ENCODE measurements at places on chromosomes 11 and 22.

DNA sequence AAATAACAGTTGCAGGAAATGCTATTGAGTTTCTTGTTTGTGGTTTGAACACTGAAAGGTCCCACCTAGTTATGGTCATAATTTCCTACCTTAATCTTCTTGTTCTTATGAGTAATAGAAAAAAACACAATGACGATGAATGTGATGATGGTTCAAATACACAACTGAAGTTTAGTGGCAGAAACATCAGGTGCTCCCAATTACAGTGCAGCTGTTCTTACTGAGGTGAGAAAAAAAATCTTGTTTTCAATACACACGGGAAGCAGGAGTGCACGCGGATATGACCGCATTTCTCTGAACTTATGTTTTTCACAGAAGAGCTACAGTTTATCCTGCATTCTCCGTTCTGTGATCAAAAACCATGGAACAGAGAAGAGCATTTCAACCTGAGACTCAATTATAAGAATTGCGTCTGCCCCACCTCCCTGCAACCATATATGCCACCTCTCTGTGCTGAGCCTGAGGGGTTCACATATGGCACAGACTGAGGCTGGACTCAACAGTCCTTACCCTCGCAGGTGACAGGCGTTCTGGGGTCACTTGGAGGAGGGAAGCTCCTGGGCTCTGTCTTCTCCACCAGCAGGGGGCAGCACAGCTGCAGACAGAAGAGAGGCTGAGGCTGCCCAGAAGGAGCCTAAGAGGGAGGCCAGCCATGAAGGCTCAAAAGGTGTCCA is 99.7 kb upstream of the IGLL5 start:
- peak; percentile 43 for DNase-seq

DNA sequence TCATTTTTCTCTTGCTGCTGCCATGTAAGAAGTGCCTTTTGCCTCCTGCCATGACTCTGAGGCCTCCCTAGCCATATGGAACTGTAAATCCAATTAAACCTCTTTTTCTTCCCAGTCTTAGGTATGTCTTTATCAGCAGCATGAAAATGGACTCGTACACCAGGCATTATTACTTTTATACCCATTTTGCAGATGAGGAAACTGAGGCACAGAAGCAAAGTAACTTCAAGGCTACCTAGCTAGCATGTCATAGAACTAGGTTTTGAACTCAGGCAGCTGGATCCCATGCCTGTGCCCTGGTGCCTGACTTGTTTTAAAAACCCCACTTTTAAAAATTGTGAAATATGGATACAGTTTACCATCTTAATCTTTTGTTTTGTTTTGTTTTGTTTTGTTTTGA is 25.8 kb downstream of the KIAA1671 start:
- no peak for DNase-seq

DNA sequence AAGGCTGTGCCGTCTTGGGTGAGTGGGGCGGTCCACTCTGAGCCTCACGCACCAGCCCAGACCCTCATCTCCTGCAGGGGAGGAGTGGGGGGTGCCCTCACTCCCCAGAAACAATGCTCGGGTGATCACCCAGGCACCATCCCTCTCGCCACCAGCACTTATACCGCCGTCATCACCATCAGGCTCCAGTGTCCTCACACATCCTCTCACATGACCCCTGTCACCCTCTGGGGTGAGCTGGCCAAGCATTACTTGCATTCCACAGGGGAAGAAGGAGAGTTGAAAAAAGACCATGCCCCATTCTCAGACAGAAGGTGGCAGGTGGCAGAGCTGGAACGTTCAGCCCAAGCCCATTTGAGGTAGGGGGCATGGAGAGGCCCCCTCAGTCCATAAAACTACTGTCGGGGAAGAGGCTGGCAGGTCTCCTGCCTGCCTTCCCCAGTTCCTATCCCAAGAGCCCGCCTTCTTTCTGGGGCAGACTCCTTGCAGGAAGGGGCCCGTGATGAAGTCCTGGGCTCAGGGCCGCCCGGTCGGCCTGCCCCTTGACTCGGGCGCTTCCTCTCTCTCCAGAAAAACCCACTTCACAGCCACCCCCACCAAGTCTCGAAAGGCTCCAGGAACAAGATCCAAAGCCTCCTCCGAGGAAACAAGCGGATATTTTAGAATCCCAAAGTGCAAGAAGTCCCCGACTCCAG is 153.3 kb downstream of the DSCAML1 start:
- DNase-seq, result no peak

- DNase-seq, result no peak
Observed at GRCh38 chr11:65262381-65262680, 569 bp downstream of the POLA2 start.

GRCh38 chr11:134276396-134277182 is 410 bp downstream of the GLB1L3 start:
- DNase-seq, result no peak

- no peak for DNase-seq
Observed at GRCh38 chr11:57536947-57537619, at the start of gene SMTNL1. Gene SMTNL1 (plus strand): TSS chr11:57537595. CDS start chr11:57542643, 5,048 bp downstream.

GRCh38 chr22:42214633-42215415 is 55.6 kb downstream of the TCF20 start:
- DNase-seq, result no peak

- no peak for DNase-seq
Observed at GRCh38 chr11:46360878-46361277, 13.6 kb downstream of the DGKZ start.

GRCh38 chr11:72239849-72240460 is 4.0 kb downstream of the PHOX2A start:
- no peak for DNase-seq

GRCh38 chr22:18029686-18030267 is 5.4 kb upstream of the MICAL3 start:
- no peak for DNase-seq

GRCh38 chr22:20651286-20651685 is 122.6 kb upstream of the SERPIND1 start:
- DNase-seq, result no peak

DNA sequence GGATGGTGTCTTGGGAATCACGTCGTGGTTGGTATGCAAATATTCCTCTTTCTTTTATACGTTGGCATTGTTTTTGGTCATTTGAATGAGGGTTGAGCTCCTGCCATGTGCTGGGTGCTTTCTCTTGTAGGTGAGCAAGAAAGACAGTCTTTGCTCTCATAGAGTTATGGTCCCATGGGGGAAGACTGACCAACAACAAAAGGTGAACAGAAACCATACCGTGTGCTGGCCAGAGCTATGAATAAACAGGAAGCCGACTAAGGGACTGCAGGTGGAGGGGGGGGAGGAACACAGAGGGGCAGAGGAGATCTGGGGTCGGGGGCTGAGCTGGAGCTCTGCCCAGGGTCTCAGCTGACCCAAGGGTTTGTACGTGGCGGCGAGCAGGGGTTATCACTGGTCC is 245.3 kb downstream of the CTTN start:
- DNase-seq, result no peak

GRCh38 chr11:56522008-56522407 is 21.0 kb downstream of the OR5M11 start:
- DNase-seq, result no peak

DNA sequence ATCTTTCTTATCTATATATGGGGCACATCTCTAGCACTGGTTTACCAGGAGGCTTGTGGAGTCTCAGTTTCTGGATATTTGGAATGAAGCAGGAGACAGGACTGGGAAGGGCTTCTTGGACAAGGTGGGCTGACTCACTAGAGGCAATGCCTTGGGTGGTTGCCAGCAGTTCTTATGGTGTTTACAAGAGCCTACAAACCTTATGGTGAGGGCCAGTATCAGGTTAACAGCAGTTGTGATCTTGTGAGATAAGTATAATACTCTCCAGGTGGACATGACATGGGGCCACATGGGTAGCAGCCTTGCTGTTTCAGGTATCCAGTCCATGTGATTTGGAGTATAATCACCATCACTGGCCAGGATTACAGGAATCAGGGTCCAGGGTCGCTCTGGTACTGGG is 10.2 kb downstream of the FUT4 start:
- no peak for DNase-seq

DNA sequence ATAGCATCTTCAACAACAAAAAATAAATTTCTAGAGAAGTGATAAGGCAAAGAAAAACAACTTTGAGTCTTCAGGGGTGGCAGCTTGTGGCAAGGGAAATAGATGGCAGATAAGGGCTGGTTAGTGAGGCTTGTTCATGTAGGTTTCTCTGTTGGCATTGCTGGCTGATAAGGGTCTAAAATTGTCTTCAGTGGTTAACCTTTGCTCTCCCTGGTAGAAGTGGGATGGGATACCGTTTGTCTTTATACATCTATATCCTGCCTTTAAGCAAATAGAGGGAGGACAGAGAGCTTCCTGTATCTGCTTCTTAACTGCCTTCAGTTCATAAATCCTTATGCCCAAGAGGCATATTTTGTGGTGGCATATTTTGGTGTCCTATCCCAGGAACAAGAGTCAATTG is 57.1 kb downstream of the TRAF6 start:
- DNase-seq, result no peak

- no peak for DNase-seq
Observed at GRCh38 chr11:133745791-133746190, 99.5 kb downstream of the SPATA19 start.

DNA sequence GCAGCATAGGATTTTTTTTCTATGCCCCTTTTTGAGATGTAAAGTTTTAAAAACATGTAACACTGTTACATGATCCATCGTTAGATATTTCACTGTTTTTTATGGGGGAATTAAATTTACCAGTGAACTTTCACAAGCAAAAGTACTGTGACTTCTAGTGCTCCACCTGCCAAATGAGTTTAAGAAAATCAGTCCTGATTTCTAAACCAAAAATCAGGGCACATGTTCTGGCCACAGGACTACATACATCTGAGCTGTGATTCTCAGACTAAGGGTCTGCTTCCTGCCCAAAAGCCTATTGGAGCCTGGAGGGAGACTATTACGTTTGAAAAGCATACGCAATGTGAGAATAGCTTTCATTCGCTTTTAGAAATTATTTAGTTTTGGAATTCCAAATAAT is 22.5 kb downstream of the TMPRSS13 start:
- DNase-seq, result no peak

DNA sequence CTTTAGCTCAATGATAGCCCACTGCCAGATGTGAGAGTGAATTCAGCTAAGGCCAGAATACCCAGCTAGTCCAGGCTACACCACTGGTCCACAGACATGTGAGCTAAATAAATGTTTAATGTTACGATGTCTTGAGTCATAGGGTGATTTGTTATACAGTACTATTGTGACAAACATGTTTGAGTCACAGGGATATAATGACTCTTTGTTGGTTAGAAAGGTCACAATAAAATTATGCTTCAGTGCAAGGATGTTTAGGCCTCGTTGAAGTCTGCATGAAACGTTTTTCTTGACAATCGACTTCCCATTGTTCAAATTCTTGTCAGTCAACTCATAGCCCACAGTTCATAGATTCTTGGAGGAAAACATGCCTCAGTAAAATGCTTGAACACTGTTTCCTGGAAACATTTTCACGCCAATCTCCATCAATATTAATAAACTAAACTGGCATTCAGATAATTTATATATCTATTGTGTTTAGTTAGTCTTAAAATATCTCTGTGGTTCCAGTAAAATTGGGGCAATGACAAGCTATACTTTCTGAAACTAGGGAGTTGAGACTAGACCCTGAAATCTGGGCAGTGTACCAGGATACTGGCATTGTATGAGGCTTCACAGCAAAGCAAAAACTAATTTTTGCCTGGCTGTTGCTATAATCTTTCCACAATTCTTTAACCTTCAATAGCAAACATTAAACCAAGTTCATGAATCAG is 650.8 kb upstream of the KIRREL3 start:
- no peak for DNase-seq

DNA sequence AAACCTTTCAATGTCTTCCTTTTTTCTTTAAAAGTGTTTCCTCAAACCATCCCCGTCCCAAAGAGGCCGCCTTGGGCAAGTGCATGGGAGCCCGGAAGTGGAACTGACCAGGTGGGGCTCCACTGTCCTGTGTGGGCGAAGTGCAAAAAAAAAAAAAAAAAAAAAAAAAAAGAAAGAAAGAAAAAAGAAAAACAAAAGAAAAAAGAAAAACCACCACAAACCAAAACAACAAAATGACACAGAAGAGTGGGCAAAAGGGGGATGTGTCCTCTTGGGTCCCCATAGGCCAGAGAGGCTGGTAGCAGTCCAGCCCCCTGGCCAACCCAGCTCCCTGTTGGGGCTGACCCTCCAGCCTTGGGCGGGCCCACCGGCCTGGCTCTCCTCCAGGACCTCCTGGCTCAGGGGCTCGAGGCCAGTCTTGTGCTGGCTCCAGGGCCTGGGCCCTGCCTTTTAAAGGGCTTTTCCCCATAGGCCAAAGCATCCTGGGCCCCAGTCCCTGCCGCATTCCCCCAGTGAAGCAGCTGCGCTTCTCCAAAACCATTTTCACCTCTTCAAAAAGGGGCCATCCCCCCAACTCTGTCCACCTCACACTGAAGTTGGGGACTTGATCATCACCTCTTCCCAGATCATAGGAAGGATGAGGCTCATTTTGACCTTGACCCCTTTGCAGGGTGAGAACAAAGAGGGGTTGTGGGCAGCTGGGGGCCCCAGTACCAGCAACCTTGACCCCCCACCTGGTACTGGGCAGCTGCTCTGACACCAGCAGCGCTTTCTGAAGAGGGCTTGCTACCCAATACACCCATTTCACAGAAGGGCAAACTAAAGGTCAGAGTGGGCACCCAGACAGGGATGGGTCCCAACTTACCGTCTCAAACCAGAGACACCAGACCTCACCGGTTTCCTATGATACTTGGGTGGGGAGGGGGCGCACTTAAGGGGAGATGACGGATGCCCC is 9.4 kb downstream of the CBX6 start:
- DNase-seq, result no peak

GRCh38 chr11:102389253-102389652 is 42.2 kb downstream of the BIRC2 start:
- DNase-seq, result no peak

DNA sequence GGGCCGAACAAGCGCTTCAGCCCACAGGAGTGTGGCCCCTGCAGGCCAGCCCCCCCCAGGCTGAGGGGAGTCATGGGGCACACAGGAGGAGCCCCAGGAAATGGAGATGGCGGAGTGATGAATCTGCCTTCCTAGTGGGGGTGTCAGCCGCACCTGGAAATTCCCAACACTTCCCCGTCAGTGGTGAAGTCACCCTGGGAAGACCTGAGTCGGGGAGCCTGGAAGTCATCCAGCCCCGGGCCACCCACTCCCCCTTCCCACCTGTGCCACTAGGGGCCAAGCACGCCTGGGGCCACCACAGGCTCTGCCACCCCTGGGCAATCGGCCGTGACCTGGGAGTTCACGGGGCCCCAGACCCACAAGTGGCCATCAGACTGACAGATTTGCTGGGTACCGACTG is 12.6 kb downstream of the WNT7B start:
- DNase-seq, result no peak

- DNase-seq, result no peak
Observed at GRCh38 chr11:85697747-85698146, 11.8 kb upstream of the CCDC89 start.

GRCh38 chr22:27997538-27997937 is 78.5 kb upstream of the PITPNB start:
- DNase-seq, result no peak

- DNase-seq, result no peak
Observed at GRCh38 chr11:46800177-46800576, 45.9 kb downstream of the CKAP5 start.

All from D721Med (cell line).